SJSA1 (cell line): ENCODE measurements at places on chromosomes 7 and 10. TPM values are rescaled to one million over a fixed set of nuclear protein-coding genes. Genes with fewer than 3 reads are reported as not detected.

SPDYE9 gene
- total RNA-seq: not detected in 2 replicates

EBF3 gene
- not detected in 2 replicates for total RNA-seq

CALY gene
- not detected in 2 replicates for total RNA-seq

DPY19L1 gene
- 29.4 and 52.1 TPM in 2 replicates for total RNA-seq
